D721Med (cell line): ENCODE measurements at places on chromosomes 3 and 15.

GRCh38 chr3:12473511-12473910 is 10.8 kb upstream of the TSEN2 start:
- no peak for DNase-seq

DNA sequence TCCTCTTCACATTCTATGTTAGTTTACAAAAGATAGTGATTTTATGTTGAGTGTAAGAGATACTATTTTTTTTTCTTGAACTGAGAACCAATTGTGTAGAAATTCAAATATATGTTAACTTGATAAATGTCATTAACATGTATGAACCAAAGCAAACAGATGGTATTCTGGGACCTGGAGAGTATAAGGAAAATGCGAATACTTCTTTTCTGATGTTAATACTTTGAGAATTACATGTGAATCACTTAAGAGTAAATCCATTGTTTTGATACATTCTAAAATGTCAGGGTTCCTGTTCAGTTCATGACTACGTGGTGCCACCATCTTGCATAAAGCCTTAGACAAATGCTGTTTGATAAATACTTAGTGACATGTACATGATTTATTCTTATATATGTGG is 541.3 kb downstream of the FGF12 start:
- no peak for DNase-seq

- no peak for DNase-seq
Measured at GRCh38 chr15:80411788-80412288, 7.7 kb downstream of the ARNT2 start.

DNA sequence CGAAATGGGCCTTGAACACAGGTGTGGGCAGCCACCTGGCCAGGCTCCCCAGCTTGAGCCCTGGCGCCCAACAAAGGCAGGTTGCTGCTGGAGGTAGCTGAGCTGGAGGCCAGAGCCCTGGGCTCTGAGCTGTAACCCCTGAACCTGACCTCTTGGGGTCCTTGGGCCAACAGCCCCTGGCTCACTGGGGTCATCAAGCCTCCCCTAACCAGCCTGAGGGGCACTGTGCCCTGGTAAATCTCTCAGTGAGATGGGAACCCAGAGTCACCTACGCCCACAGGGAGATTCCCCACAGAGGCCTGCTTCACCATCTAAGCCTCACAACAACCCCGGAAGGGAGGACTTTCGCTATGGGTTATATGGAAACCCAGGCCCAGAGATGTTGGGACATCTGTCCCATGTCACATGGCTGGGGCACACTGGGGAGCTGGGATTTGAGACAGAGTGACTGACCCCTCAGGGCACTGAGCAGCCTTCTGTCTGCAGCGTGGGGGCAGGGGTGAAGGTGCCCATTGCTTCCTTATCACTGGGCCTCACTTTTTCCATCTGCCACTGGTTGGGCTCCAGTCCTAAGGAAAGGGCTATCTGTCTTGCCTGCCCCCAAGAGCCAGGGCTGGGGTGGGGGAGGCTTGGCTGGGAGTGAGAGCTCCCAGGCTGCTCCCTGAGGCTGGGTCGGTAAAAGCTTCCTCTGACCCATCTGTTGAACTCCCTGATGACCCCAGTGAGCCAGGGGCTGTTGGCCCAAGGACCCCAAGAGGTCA is 59.1 kb downstream of the IQSEC1 start:
- DNase-seq, result no peak

DNA sequence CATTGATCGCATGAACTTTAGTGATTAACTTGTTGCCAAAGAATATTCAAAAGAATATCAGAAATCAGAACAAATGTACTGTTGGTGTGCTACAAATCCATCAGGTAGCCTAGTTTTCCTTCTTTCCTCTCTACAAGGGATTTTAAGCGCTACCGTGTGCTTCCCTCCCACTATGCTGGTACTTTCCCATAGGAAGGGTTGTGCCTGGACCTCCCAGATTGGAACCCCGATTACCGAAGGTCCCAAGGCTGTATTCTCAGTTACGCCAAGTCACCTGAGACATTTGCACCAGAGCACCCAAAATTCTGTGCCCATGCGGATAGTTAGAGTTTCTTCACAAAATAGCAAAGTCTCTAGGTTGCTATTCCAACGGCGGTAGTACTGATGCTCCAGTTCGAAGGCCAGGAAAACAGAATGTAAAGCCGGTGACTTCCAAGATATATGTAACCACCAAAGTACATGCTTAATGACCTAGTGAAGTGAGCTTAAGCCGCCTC is 23.4 kb upstream of the GATM start:
- no peak for DNase-seq

- DNase-seq, result no peak
Measured at GRCh38 chr15:56805466-56806147, 72.3 kb upstream of the ZNF280D start.

DNA sequence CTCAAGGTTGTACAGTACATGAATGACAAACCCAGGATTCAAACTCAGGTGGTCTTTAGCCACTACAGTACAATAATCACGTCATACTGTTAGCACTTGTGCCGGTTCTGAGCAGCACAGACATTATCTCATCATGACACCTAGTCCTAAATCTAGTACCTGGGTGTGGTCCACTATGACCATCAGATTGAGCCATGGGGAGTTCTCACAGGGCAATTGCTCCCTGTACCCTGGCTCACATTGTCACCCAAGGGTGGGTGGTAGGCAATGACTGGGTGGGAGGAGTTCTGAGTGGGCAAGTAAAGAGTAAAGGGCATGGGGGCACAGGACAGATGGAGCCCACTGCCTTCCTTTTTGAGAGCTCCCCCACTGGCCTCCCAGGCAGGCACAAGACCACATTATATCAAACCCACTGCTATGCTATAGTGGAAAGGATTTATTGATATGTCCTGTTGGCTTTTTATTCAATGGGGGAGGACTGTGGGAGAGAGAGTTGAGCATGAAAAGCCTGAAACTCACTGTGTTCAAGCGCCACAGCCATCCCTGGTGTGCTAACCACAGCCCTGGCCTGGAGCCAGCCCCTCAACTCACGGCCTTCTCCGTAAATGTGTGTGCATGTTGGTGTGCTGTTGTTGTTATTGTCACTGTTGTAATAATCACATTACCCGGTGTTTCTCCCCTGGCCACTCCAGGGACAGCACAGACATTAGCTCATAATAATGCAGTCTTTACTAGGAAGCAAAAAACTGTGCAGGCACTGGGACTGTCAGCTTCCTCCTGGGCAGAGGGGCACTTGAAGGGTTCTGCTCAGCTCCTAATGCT is 27.3 kb downstream of the ADCY5 start:
- no peak for DNase-seq

GRCh38 chr3:70557976-70558375 is 245.5 kb upstream of the MDFIC2 start:
- no peak for DNase-seq
